ENCODE measurements at places on chromosomes 2 and 18.

GRCh38 chr2:218367415-218368149, 10.9 kb downstream of the CATIP start:
- peak; percentile 52 for DNase-seq

GRCh38 chr2:47525167-47525566, 122.2 kb downstream of the MSH2 start:
- DNase-seq = no peak

GRCh38 chr2:65278531-65278981, 50.9 kb downstream of the ACTR2 start:
- no peak for DNase-seq

- no peak for DNase-seq
Measured at GRCh38 chr2:110881908-110882307, 149.5 kb downstream of the ACOXL start.

DNA sequence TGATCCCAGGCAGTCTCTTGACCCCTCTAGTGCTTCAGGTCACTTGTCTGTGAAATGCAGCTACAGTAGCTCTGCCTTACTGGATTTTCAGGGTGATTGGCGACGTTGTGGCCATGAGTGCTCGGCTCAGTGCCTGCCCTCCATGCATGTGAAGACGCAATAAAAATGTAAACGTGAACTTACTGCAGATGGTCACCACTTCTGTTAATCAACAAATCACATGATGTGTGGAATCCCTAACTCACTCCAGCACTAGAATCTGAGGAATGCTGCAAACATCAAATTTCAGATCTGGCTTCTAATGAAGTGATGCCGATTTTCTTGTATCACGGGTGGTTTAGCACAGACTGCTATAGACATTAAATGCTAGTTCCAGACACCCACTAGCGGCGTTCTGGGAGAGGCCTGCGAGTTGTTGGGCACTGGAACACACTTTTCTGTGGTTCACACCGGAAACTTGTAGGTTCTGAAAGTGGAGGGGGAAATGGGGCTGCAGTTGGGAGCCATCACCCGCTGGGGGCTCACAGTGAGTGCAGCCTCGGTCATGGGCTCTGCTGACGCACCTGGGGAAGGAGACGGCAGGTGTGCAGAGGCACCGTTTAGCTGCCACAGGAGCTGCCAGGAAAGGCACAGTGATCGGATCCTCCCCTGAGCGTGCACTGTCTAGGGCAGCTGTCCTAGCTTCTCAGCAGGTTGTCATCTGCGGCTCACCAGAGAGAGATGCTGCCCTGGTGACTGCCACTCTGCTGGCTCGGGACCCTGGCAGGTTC, 6.5 kb downstream of the CNDP1 start:
- no peak for DNase-seq

- DNase-seq = peak; percentile 27
Measured at GRCh38 chr18:8478166-8478967, 130.9 kb upstream of the RAB12 start.

- DNase-seq = no peak
Measured at GRCh38 chr18:69490813-69491212, 90.1 kb downstream of the DOK6 start.

DNA sequence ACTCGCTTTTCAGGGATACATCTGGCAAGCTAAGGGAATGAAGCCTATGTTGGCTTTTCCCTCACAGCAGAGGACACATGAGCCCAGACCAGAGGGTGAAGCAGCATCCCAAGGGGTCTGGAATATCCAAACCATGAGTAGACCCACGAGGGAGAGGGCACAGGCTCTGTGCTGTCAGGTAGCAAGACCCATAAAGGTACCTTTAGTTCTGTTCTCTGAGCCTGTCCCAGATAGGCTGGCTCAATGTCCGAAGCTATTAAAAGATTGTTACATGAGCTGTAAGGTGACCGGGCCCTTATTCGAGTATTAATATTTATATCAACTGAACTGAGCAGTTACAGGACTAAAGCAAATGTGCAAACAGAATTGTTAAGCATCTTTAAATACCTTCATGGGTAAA, 52.2 kb downstream of the TPGS2 start:
- DNase-seq = no peak

DNA sequence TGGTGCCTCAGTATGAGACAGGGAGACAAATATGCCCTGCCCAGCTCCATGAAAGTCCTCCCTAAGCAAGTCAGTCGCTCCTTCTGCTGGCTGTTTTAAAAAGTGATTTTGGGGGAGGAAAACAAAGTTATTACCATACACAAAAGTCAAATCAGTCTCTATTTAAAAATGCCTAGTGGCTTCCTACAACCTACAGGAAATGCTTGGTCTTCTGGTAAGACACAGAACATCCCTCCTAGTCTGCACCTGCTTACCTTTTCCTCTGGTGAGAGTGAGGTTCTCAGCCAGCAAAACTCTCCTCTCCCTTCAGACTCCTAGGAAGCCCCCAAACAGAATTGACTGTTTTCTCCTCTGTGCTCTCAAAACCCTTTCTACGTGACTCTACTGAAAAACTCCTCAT, 13.5 kb downstream of the CMPK2 start:
- no peak for DNase-seq

DNA sequence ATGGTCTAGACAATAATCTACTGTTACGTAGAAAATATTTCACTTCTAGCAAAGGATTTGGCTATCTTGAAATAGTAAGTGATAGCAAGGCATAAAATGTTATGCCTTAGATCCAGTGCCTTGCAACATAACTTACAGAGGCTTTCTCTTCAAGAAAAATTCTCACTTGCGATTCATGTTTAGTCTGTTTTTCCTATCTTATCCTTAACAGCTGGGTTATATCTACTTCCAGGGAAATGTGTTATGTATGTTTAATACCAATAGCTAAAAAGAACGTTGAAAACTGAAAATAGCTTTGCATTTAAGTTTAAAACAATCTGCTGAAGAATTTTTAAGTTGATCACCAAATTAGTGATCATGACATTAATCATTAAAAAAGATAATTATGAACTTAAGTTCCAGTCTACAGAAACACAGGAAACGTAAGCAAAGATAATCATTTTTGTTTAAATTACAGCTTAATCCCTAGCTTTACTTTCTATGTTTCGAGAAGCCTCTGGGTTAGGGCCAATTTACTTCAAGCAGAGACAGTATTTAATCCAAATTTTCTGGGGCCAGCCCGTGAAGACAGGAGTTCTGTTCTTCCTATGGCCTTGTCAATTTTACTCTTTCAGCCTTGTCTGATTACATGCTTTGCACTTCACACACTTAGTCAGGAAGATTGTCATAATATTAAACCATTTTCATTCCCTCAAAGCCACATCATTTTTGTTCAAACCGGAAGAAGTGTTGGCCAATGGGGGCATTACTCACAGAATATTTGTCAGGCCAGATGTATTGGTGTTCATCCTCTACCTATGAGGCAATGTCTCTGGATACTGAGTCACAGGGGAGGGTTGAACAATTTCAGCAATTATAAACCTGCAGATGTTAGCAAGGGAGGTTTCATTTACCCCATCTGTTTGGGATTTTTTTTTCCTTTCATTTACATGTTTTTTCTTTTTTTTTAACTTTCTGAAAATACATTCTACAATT, 1132.9 kb upstream of the ZEB2 start:
- no peak for DNase-seq

DNA sequence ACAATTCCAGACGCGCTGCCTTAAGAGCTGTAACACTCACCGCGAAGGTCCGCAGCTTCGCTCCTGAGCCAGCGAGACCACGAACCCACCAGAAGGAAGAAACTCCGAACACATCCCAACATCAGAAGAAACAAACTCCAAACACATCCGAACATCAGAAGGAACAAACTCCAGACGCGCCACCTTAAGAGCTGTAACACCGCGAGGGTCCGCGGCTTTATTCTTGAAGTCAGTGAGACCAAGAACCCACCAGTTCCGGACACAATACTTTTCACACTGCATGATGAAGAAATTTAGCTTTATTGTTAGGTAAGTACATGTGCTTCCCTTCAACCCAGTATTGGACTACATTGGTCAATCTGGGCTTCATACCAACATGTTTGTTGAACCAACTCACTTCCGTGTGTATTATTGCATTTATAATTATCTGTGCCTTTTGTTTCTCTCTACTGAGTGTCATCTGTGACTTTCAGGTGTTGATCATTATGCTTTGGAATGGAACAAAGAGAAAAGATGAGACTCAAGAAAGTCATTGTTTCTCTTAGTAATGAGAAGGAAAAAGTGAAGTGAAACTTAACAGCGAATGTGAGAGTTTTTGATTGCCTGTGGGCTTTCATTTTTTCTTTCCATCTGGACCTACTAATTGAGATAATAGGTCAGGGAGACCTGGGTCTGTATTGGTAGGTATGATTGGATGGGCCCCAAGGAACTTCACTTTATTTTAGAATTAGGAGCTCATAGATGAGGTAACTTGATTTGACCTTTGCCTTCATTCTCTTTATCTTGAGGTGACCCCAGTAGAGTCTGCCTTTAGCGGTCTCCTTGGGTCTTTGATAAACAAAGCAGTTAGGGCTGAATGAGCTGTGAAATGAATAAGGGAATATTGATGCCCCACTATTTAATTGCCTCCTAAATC, 76.1 kb upstream of the CAVIN2 start:
- DNase-seq = no peak
